ENCODE measurements at places on chromosomes 2 and 18. TPM values are rescaled to one million over a fixed set of nuclear protein-coding genes. Genes with fewer than 3 reads are reported as not detected.

GPBAR1 gene
- total RNA-seq, result 0.15 TPM

SLC4A3 gene
- 2.4 TPM for total RNA-seq

NEU2 gene
- not detected for total RNA-seq

CHCHD5 gene
- 60.3 TPM for total RNA-seq

PROM2 gene
- total RNA-seq, result 0.15 TPM

SP140L gene
- 3.3 TPM for total RNA-seq

IL1RL1 gene
- total RNA-seq, result 1.3 TPM

RMDN2 gene
- total RNA-seq, result 4.2 TPM

WDCP gene
- 13.0 TPM for total RNA-seq

MBOAT2 gene
- 30.8 TPM for total RNA-seq

HRH4 gene
- not detected for total RNA-seq

HOXD12 gene
- total RNA-seq, result not detected

ABCG5 gene
- not detected for total RNA-seq

CCDC74A gene
- 15.9 TPM for total RNA-seq

ANTXR1 gene
- total RNA-seq, result 112 TPM

ACTG2 gene
- 0.16 TPM for total RNA-seq

GLI2 gene
- total RNA-seq, result 18.5 TPM

GRHL1 gene
- total RNA-seq, result 0.79 TPM

GAREM2 gene
- total RNA-seq, result 9.7 TPM

GCG gene
- total RNA-seq, result not detected

CCDC74B gene
- total RNA-seq, result 7.4 TPM

REG1B gene
- total RNA-seq, result not detected
